ENCODE measurements at places on chromosomes 16 and 17. TPM values are rescaled to one million over a fixed set of nuclear protein-coding genes. Genes with fewer than 3 reads are reported as not detected.

KRTAP4-9 gene
- not detected for total RNA-seq

CACNG5 gene
- total RNA-seq, result not detected

CDH5 gene
- 30.6 TPM for total RNA-seq

OTOP2 gene
- not detected for total RNA-seq

SLC38A8 gene
- not detected for total RNA-seq

TNP2 gene
- not detected for total RNA-seq

SOX8 gene
- 5.4 TPM for total RNA-seq

STAT5A gene
- total RNA-seq, result 27.3 TPM

SPIRE2 gene
- 3.8 TPM for total RNA-seq

GDPD3 gene
- 1.8 TPM for total RNA-seq

EPN3 gene
- total RNA-seq, result not detected

FBXW10 gene
- not detected for total RNA-seq

DNASE1L2 gene
- total RNA-seq, result 1.1 TPM

NUPR1 gene
- 57.4 TPM for total RNA-seq

TAC4 gene
- not detected for total RNA-seq

JPH3 gene
- total RNA-seq, result not detected

KSR1 gene
- 16.6 TPM for total RNA-seq

ITGB3 gene
- 12.8 TPM for total RNA-seq

KRT12 gene
- not detected for total RNA-seq

CIBAR2 gene
- not detected for total RNA-seq

ACSM2A gene
- not detected for total RNA-seq

WWP2 gene
- 21.7 TPM for total RNA-seq

ACSM2B gene
- total RNA-seq, result not detected

BAHCC1 gene
- 30.8 TPM for total RNA-seq

ABCA6 gene
- 53.5 TPM for total RNA-seq

METTL9 gene
- total RNA-seq, result 115 TPM

NOTUM gene
- not detected for total RNA-seq

ASB16 gene
- total RNA-seq, result not detected

C16orf92 gene
- total RNA-seq, result not detected

TPSG1 gene
- total RNA-seq, result not detected

THAP11 gene
- total RNA-seq, result 22.6 TPM

Measured in cardiac atrium fibroblast (primary cell).